NCI-H2081 treated with DMSO at 0.1 percent for 48 hours (cell line): ENCODE measurements at places on chromosomes 16 and 17.

DNA sequence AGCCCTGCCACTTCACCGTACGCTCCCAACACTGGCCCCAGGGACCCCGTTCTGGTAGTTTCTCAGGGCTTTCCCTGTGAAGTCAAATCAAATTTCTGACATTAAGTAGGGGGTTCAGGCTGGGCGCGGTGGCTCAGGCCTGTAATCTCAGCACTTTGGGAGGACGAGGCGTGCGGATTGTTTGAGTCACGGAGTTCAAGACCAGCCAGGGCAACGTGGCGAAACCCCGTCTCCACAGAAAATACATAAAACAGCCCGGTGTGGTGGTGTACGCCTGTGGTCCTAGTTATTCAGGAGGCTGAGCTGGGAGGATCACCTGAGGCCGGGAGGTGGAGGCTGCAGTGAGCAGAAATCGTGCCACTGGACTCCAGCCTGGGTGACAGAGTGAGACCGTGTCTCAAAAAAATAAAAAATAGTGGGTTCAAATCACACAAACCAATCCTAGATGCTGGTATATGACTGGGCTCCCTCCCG is 632 bp downstream of the CYBC1 start:
- DNase-seq, result no peak

DNA sequence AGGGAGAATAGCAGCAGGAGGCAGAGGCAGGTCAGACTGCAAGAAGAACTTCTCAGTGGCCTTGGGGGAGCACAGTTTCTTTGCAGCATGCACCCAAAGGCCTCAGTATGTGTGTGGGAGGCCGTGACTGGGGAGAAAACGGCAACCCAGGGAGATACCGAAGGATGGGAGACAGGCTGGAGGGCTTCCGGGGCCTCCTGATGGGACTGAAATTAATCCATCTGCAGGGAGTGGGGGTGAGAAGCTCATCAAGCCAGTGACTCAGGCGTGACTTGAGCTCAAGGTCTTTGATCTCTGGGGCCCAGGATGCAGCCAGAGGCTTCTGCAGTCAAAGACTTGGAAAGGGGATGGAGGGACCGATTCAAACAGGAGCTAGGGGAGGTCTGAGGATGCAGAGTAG is 5.1 kb upstream of the C17orf113 start:
- DNase-seq, result no peak

- DNase-seq, result peak; percentile 8
These were observed 22.2 kb upstream of the RHOT1 start for GRCh38 chr17:32120141-32120540.

DNA sequence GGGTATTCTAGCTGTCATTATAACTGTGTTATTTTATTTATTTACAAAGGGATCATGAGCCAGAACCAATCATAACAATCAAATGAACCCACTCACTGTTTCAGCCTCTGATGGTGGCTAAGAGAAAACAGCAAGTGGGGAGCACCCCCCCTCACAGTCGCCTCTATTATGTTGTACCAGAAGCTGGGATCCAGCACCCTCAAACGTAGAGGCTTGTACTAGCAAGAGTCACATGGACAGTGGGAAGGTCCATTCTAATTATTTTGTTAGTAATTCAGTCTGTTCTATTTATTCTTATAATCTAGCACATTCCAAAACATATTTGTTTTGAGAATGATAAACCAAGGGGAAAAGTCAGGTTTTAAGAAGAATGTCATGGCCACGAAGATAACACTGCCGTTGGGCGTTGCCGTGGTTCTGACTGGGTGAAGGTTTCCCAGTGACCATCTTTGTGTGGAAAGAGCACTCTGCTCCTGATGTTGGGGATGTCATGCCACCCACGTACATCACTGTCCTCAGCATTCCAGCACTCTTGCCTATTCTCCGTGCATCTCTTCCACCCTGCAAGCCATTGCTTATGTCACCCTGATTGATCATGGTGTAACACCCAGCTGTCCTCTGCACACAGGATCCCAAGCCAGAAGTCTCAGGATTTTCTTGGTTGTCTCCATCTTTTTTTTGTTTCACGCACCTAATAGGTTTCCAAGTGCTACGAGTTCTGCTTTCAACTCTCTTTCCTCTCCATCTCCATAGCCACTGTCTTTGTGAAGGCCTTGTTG is 205.8 kb downstream of the PRKCA start:
- DNase-seq, result no peak

GRCh38 chr17:48486557-48486956 is 44.3 kb downstream of the HOXB1 start:
- DNase-seq, result no peak

GRCh38 chr17:14903854-14904253 is 361.3 kb downstream of the PMP22 start:
- DNase-seq, result no peak

DNA sequence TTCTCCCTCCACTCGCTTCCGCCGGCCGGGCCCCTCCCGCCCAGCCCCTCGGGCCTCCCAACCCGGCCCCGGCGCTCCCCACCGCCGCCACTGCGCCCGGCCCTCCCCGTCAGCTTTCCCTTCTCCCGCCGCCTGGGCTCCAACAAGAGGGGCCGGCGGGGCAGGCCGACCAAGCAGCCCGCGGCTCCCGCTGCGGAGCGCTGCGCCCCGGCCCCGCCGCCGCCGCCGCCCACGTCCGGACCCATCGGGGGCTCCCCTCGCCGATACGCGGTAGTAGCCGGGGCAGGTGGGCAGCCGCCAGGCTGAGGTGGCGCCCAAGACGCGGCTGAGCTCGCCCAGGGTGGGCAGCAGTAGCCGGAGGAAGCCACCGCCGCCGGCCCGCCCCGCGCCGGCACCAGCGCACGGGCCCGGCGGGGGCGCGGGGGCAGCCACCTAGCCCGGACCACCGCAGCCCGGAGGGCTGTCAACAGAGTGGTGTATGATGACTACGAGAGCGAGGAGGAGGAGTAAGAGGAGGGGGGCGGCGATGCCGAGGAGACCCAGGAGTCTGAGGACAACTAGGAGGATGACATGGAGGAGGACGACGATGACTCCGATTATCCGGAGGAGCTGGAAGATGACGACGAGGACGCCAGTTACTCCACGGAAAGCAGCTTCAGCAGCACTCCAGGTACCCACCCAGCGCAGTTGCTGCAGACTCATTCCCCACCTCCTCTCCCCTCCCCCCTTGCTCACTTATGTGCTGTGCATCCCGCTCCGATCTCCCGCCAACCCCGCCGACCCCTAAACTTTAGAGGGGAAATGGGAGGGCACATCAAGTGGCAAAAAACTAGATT is 498 bp downstream of the LRRC37B start:
- no peak for DNase-seq

GRCh38 chr16:85086347-85087291 is 25.7 kb downstream of the CIBAR2 start:
- no peak for DNase-seq

DNA sequence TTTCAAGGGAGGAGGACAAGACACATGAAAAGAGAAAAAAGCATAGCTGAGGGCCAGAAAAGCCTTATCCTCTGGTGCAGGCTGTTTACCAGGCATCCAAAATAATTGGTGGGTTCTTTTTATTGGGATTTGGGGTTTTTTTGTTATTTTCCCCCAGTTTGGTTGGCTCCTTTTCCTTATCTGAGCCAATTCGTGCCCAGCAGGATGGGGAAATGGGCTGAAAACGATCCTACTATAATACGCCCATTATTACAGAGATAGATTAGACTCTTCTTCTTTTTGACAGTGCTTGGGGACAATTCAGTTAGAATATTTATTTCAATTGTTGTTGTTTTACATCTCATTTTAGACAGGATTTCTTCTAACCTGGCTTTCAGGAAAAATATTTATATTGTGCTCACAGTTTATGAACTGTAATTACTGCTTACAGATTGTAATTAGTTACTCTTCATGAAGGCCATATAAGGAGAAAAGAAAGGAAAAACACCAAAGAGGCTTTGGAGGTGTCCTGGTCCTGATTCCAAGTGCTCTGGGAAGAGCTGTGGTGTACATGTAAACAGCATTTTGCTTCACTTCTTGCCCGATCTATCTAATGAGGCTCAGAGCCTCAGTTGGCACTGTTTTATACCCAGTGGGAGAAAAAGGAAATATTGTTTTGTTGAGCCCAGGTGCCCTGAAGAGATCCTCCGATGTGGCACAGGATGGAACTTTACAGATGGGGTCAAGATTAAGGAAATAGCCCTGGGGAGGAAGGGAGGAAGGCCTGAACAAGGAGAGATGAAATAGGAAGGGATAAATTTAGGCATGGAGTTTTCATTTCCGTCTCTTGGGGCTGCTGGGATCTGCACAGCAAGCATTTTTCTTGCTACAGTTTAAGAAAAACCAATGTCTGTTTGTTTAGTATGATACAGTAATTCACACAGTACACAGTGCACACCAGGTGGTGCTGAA is 611 bp upstream of the ANKRD40 start:
- no peak for DNase-seq

- DNase-seq, result no peak
These were observed 272.4 kb upstream of the CDH11 start for GRCh38 chr16:65394281-65394680.

DNA sequence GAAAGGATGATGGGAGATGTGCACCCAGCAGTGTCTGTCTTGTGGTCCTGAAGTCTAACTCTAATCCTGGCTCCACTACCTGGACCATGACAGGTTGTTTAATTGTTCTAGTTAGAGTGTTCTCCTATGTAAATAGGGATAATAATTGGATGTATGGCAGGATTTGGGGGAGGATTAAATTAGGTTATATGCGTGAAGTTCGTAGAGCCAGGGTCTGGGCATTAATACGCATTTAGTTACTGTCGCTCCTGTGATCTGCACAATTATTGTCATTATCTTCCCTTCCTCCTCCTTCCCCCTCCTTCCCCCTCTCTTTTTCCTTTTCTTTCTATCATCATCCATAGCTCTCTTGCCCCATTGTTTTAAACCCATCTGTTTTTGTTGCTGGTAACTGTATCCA is 210.3 kb downstream of the WWOX start:
- no peak for DNase-seq

DNA sequence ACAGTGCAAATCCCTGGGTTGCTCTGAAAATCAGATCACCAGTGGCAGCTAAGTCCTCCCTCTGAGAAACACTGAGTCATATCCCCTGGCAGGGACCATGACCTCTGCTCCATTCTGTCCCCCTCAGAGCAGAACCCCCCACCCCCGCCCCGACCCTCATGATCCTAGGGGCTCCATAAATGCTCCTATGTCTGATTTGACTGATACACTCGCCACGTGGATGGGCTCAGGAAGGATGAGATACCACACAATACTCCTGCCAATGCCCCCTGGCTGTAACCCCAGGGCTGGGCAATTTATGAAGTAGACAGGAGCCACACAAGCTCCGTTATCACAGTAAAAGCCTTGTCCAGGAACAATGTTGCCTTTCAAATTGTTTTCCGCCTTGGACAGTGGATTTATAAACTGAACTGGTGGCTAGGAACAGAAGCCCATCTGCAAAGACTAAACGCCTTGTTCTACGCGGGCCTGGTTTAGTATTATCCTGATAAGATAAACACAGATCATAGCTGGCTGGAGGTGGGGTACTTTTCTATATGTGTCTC is 394.8 kb downstream of the SLC39A11 start:
- no peak for DNase-seq

- DNase-seq, result no peak
These were observed 2.2 kb downstream of the HAGHL start for GRCh38 chr16:728890-729744.

GRCh38 chr16:69031877-69032301 is 73.6 kb upstream of the HAS3 start:
- no peak for DNase-seq

GRCh38 chr17:40021451-40021971 is 6.3 kb downstream of the CSF3 start:
- no peak for DNase-seq

DNA sequence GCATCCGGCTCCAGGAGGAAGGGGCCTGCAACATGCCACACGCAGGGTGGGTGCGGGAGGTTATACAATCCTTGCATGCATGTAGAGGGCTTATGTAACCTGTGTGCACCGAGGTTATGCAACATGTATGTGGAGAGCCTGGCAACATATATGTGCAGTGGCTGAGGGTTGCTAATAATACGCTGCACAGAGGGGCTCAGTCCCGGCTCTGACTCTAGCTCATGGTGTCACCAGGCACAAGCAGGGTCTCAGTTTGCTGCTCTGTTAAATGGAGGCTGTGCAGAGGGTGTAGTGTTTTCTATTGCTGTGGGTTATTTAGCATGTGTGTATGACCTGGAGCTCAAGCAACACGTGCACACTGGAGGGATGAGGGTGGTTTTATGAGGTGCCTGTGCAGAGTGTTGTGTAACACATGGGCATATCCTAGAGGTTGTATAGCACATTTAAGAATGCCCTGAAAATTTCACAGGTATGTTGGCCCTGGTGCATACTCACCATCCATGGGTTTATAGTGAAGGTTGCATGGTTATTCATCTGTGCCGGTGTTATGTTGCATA is 13.3 kb downstream of the THRA start:
- DNase-seq, result no peak

- no peak for DNase-seq
These were observed 13.9 kb downstream of the MAP2K6 start for GRCh38 chr17:69428252-69428980.

GRCh38 chr16:87309620-87310525 is 7.3 kb downstream of the C16orf95 start:
- no peak for DNase-seq

DNA sequence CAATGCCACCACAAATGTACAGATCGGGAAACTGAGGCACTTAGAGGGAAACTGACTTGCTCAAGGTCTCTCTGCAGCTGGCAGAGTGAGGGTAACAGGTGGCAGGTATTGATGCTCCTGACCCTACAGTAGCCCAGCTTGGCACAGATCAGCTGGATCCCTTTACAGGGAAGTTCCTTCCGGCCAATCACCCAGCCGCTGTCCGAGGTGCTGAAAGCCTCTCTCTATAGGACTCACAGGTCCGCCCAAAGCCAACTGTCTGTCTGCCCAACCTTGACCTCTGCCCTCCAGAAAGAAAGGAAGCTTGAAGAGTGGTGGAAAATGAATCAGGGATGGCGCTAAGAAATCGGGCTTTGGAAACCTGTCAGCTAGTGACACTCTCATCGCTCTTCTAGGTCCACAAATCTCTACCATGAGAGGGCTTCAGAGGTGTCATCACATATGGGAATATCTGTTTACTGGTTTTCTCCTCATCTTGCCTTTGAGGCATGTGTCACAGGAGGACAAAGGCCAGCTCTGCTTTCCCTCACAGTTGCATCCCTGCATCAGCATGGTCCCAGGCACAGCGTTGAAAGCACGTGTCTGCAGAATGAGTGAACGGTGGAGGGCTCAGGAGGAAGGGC is 246.2 kb downstream of the KATNIP start:
- DNase-seq, result no peak

- DNase-seq, result no peak
These were observed 113.2 kb downstream of the PRKCB start for GRCh38 chr16:23948949-23949411.
